ENCODE measurements at places on chromosomes 3 and 15. TPM values are rescaled to one million over a fixed set of nuclear protein-coding genes. Genes with fewer than 3 reads are reported as not detected.

SLC22A14 gene
- 0.18 TPM for polyA plus RNA-seq

MAP6D1 gene
- not detected for polyA plus RNA-seq

KLHL40 gene
- polyA plus RNA-seq, result 0.26 TPM

SSUH2 gene
- 15.7 TPM for polyA plus RNA-seq

GPR27 gene
- polyA plus RNA-seq, result not detected

ACP3 gene
- not detected for polyA plus RNA-seq

DNAH12 gene
- polyA plus RNA-seq, result not detected

CP gene
- 23.7 TPM for polyA plus RNA-seq
